Vagina (tissue), 2 donors: ENCODE measurements at places on chromosomes 11 and 22.
A peak's percentile ranks its signal among the peaks of the same experiment; 100 is the strongest.

- H3K36me3 ChIP-seq, result no peaks in the 10 kb centered on the region
- no peaks in the 10 kb centered on the region for H3K4me1 ChIP-seq
- no peak overlapping the region for H3K4me3 ChIP-seq
- H3K27ac ChIP-seq, result no peak overlapping the region
Observed at GRCh38 chr11:102488208-102488607, 35.6 kb upstream of the TMEM123 start.

GRCh38 chr11:47408598-47409439 is 429 bp downstream of the SLC39A13 start:
- no peaks in the 10 kb centered on the region for H3K36me3 ChIP-seq
- peaks cover 37% of the 10 kb centered on the region for H3K4me1 ChIP-seq
- H3K27ac ChIP-seq, result peak overlapping the region; percentile 89
- H3K4me3 ChIP-seq, result peak overlapping the region; percentile 87

DNA sequence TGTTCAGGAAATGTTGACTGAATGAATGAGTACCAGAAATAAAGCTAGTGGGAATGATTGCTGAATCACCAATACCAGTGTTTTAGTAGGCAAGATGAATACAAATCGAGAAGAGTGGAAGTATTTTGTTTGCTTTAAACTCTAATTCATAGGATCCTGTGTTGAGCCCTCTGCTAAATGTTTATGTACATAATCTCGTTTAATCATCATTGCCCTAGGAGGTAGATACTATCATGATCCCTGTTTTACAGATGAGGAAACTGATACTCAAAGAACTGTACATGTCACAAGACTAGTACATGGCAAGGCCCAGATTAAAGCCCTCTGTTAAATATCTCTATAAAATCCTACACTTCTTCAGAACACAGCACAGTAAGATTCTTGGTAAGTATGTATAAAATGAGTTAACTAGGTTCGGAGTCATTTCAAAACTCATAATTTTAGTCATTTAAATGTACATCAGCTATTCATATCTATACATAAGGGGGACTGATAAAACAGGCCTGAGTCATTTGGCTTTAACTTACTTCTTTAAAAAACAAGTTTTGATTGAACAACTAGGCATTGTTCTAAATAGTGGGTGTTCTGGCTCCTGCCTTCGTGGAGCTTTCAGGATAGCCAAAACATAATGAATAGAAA is 97.1 kb downstream of the EXT2 start:
- no peaks in the 10 kb centered on the region for H3K27me3 ChIP-seq
- no peak for DNase-seq
- H3K36me3 ChIP-seq, result no peaks in the 10 kb centered on the region
- H3K4me1 ChIP-seq, result no peaks in the 10 kb centered on the region
- H3K27ac ChIP-seq, result no peak overlapping the region

GRCh38 chr22:35486116-35486631 is 54.5 kb upstream of the RASD2 start:
- no peak overlapping the region for H3K4me3 ChIP-seq
- no peak overlapping the region for H3K27ac ChIP-seq
- H3K27me3 ChIP-seq, result no peaks in the 10 kb centered on the region

GRCh38 chr22:43174941-43175531 is 11.9 kb downstream of the TTLL12 start:
- H3K27me3 ChIP-seq, result no peaks in the 10 kb centered on the region
- no peak overlapping the region for H3K27ac ChIP-seq
- H3K4me3 ChIP-seq, result no peak overlapping the region
- peaks cover 60% of the 10 kb centered on the region for H3K36me3 ChIP-seq
- no peaks in the 10 kb centered on the region for H3K4me1 ChIP-seq
- DNase-seq, result no peak

DNA sequence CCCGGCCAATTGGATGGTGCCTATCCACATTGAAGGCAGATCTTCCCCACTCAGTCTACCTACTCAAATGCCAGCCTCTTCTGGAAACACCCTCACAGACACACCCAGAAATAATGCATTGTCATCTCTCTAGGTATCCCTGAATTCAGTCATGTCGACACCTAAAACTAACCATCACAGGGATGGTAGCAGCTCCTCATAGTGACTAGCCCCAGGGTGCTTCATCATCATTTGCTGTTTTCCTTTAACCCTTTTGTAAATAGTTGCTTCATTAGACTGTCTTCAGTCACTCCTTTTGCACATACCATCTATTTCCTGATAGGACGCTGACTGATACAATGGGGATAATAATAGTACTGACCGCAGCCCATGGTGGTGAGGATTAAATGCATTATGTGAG is 18.8 kb upstream of the AMOTL1 start:
- no peaks in the 10 kb centered on the region for H3K36me3 ChIP-seq
- H3K4me3 ChIP-seq, result no peak overlapping the region
- H3K27ac ChIP-seq, result no peak overlapping the region

DNA sequence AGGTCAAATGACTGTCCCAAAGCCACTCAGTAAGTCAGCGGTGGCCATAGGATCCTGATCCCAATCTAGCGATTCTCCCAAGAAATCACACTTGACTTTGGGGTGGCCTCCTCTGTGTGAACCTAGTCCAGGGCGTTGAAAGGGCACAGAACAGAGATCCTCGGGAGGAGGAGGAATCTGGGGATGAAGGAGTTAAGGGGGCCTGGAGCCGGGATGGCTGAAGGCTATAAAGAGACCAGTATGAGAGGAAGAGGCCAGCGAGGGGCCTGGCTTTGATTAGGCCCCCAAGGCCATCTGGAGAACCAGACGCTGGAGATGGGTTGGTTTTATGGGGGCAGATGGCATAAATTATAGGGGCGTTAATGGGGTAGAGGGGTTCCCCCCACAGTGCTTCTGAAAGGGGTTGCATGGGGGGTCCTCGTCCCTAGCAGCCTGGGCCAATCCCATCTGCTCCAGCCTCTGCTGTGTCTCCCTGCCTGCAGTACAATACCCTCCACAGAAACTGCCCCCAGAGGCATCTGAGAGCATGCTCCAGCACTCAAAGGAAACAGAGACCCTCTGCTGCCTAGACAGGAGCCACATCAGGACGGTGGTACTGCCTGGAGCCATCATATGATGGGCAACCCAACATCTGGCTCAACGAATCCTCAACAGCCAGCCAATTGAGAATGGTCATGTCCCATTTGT is 35.2 kb upstream of the TRIM29 start:
- H3K27ac ChIP-seq, result peak overlapping the region; percentile 34
- H3K4me3 ChIP-seq, result no peak overlapping the region
- H3K27me3 ChIP-seq, result no peaks in the 10 kb centered on the region

DNA sequence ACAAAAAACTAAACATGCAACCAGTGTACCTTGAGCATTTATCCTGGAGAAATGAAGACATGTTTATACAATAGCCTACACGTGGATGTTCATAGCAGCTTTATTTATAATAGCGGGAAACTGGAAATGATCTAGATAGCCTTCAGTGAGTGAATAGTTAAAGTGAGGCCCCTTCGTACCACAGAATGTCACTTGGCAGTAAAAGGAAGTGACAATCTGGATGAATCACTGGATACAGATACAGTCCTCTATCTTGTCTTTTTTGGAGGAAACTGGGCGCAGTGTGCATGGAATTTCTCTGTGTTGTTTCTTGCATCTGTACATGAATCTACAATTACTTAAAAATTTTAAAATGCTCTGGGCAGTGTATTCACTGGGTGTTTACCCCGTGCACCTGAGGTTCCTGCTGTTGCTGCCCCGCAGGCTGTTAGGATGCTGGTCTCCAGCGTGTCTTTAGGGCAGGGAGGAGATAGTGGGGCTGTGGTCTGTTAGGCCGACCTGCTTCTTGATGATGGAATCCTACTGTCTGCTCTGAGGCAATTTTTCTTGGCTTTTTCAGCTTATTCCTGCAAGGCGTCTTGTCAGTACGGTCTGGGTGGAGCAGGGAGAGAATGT is 23.2 kb downstream of the DERL3 start:
- no peaks in the 10 kb centered on the region for H3K27me3 ChIP-seq
- H3K4me3 ChIP-seq, result no peak overlapping the region
- no peaks in the 10 kb centered on the region for H3K4me1 ChIP-seq
- peaks cover 64% of the 10 kb centered on the region for H3K36me3 ChIP-seq
- no peak for DNase-seq

- H3K36me3 ChIP-seq, result no peaks in the 10 kb centered on the region
- no peak for DNase-seq
- H3K27me3 ChIP-seq, result no peaks in the 10 kb centered on the region
- no peak overlapping the region for H3K27ac ChIP-seq
Observed at GRCh38 chr11:32109138-32109537, 18.3 kb downstream of the RCN1 start.
